ENCODE measurements at places on chromosomes 1 and 21. TPM values are rescaled to one million over a fixed set of nuclear protein-coding genes. Genes with fewer than 3 reads are reported as not detected.

DNA sequence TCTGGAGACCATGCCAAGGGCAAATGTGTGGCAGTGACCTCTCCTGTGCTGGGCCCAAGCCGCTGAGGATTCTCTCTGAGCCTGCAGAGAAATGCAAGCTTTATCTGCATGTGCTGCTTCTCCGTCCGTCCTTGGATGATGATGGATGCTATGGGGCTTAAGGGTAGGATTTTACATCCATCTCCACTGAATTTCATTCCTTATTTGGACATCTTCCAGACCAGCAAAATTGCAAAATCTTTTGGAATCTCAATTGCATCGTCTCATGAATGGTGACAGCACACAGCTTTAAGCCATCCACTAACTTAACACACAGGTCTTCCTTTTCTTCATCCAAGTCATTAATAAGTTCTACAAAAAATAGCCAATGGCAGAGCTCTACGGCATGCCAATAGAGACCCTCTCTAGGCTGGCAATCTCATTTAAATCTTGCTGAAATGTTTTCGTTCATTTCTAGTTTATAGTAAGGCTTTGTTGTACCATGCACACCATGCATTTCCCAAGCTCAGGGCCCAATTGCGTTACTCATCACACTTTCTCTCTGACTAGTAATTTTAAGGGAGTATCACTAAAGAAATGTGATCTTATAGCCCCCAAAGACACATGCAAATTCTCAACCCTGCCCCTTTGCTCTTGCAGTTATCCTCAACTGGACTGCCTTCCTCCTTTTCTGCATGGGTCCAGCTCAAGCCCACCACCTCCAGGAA lies 11.1 kb downstream of the BATF3 start:
- DNase-seq = peak; percentile 24

GRCh38 chr1:51906306-51907078 lies 28.0 kb upstream of the NRDC start:
- DNase-seq = peak; percentile 70

- DNase-seq = peak; percentile 69
These were observed 700 bp upstream of the SYDE2 start for GRCh38 chr1:85201340-85202091.

NBPF11 gene
- 4.1 TPM for polyA plus RNA-seq

DNA sequence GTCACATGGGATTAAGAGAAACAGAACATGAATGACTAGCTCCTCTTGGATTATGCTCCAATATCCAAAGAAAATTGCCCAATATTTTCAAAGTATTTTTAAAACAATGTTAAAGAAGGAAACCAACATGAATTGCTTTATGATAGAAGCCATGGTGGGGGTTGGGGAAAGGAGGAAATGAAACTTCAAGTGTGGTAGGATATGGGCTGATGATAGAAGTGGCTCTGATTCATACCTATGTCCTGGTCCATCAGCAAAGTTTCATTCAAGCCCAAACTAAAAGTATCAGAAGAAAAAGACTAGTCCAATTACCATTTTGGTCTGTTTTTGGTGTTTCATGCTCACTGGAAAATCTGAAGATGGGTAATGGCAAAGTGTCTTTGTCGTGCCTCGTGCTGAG lies 104.2 kb upstream of the PROX1 start:
- no peak for DNase-seq

IGSF21 gene
- polyA plus RNA-seq = not detected

- DNase-seq = no peak
These were observed 7.0 kb downstream of the EXTL1 start for GRCh38 chr1:26028490-26028980.

DNA sequence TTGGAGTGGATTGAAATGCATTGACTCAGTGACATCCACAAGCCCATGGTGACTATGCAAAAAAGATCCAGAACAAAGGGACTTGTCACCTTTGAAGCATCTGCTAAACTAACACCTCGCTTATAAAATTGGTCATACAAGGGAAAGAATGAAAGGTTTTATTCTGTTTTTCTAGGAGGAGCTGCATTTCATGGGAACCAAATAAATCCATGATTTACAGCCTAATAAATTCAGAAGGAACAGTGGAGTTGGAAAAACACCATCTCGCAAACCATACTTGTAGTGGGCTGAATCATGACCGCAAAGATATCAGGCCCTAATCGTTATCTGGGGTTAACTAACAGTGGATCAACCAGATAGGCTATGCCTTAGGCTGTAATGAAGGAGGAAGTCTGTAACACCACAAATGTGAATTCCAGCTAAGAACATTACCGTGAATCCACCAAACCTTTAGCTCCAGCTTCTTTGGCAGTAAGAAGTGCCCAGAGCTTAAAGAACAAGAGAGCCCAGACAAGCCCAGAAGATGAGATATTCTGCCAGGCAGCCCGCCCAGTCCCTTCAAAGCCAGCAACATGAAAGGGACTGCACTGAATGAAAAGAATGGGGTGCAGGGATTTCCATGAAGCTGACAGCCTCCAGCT lies 27.4 kb downstream of the RSPH1 start:
- DNase-seq = peak; percentile 8

GRCh38 chr1:70142075-70142474 lies 63.3 kb downstream of the LRRC40 start:
- peak; percentile 8 for DNase-seq

SPRR2G gene
- not detected for polyA plus RNA-seq

GRCh38 chr1:93749894-93750301 lies 68.3 kb upstream of the BCAR3 start:
- DNase-seq = no peak

DNA sequence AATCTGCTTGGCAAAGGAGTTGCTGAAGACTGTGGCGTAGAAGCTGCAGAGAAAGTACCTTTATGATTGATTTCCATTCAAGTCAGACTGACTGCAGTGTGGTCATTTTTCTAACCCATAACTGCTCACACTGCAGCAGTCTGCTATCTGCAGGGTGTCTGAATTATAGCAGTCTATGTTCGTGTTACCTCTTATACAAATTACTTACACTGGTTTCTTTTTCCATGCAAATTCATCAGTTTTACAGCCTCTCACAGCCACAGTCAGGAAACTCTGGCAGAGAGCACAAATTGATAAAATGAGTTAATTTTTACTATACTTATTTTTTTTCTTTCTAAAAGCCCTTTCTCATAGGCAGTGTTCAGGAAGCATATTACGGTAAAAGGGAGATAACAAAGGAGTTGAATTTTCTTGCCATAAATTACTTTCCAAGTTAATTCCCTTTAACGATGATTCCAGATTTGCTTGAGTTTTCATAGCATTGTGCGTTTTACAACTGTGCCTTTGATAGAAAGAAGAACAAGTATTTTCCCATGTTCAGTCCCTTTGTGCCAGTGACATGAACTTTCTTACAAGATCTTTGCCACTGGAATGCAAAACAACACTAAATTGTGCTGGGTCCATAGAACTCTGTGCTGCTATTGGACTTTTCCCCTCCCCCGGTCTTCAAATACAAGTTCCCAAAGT lies 261.5 kb downstream of the NFIA start:
- no peak for DNase-seq

PLEKHA6 gene
- polyA plus RNA-seq = 4.3 TPM

- no peak for DNase-seq
These were observed 14.9 kb downstream of the SH2D1B start for GRCh38 chr1:162397039-162397448.

GRCh38 chr1:17274186-17275170 lies 25.6 kb downstream of the PADI3 start:
- peak; percentile 18 for DNase-seq

SHISA4 gene
- 19.0 TPM for polyA plus RNA-seq

DNA sequence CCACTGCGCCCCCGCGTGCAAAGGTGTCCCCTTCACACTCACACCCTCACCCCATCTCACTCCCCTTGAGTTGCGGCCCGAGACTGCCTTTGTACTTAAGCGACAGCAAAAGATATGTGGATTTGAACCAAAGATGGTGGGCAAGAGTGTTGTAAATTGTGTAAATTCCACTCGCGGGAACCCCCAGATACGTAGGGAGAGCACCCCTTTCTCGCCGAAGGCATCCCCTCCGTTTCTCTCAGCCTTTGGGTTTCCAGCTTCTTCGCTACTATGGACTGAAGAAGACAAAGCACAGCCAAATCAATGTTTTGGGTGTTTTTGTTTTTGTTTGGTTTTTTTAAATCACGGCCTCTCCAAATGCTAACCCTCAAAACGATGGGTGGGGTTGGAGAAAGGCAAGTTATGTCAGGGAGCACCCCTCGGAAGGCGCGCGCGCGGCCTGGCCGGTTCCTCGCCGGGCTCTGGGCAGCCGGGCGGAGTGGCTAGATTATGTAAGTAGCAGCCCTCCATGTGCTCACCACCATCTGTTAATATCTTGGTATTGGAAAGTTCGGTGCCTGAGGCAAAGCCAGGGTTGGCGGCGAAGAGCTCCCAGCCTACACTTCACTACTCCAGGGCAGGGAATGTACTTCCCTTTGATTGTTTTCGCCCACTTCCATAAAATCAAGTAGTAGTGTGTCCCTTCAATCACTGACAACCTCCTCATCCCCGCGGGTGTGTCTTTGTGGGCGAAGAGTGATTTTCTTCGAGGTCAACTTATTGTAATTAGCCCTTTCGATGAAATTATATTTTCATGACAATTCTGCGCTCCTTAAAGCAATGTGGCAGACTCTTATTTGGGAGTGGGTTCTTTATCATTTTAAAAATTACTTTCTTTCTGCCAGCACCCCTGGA lies 4.0 kb upstream of the PROX1 start:
- DNase-seq = no peak

- peak; percentile 97 for DNase-seq
These were observed at the start of gene ADGRL2 for GRCh38 chr1:81800695-81801650. Gene ADGRL2, plus strand, starts transcription at chr1:81800934. Its CDS starts 36,051 bp downstream, at chr1:81836985.

ANKRD35 gene
- 3.4 TPM for polyA plus RNA-seq

GRCh38 chr1:233019778-233020325 lies 69.4 kb downstream of the NTPCR start:
- DNase-seq = peak; percentile 66

DNA sequence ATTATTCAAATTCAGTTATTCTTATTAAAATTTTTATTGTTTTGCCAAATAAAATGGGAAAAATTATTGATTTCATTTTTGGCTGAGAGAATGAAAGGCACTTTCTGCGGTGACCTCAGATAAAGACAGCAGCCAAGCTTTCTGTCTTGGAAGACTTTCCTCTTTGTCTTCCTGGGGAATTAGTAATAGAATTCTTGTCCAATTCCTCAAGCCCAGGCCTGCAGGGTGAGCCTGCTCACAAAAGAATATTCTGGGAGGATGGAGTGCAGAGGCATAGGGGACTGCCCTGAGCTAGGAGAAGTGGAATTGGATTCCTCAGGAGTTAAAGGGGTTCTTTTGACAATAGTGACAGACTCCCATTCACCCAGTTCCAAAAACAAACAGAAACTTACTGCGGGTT lies 614.5 kb upstream of the ADGRL2 start:
- peak; percentile 42 for DNase-seq

CCDC30 gene
- polyA plus RNA-seq = 0.56 TPM

- DNase-seq = no peak
These were observed 54.7 kb downstream of the RHBG start for GRCh38 chr1:156423422-156424352.

DNA sequence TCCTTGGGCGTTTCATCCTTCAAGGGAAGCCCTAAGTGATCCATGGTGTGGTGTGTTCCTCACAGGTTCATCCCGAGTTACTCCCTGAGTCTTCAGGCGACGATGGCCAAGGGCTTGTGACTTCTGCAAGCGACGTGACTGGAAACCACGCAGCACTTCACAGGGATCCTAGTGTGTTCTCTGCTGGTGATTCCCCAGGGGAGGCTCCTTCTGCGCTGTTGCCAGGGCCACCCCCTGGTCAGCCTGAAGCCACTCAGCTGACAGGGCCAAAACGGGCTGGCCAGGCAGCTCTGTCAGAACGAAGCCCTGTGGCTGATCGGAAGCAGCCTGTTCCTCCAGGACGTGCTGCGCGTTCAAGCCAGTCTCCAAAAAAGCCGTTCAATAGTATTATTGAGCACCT lies 71.5 kb downstream of the VPS26C start:
- DNase-seq = no peak

DNA sequence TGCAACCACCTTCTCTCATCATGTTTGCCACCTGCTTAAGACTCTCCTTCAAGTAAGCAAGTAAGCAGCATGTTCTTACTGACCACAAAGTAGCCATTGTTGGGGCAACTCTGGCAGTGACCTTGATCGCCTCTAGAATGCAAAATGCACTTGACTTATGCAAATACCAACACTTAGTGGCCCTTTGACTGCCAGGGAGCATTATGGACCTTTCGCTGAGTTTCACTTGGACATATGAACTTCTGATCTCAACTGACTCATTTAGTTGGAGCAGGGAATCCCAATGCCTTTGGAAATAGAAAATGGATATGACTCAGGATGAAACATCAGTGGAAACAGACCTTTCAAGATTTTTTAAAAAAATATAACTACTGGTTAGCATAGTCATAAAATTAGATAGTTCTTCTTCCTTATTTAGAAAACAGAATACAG lies 6.1 kb upstream of the PLA2G5 start:
- DNase-seq = peak; percentile 88

MCOLN3 gene
- 1.7 TPM for polyA plus RNA-seq

KRTAP19-1 gene
- not detected for polyA plus RNA-seq

INAVA gene
- polyA plus RNA-seq = 0.03 TPM

All from fibroblast of lung (primary cell).